ENCODE measurements at places on chromosomes 11 and 22. TPM values are rescaled to one million over a fixed set of nuclear protein-coding genes. Genes with fewer than 3 reads are reported as not detected.

THY1 gene
- total RNA-seq, result 9.6 TPM

CBLIF gene
- not detected for total RNA-seq

CALCA gene
- not detected for total RNA-seq

POU2AF1 gene
- not detected for total RNA-seq

ISX gene
- not detected for total RNA-seq

CCND1 gene
- 1,108 TPM for total RNA-seq

MOV10L1 gene
- total RNA-seq, result 5.1 TPM

RASSF10 gene
- 0.19 TPM for total RNA-seq

MPST gene
- total RNA-seq, result 62.7 TPM

CLDN5 gene
- total RNA-seq, result 2.8 TPM

TNNI2 gene
- total RNA-seq, result not detected

CCDC89 gene
- 3.7 TPM for total RNA-seq

EMID1 gene
- total RNA-seq, result 0.28 TPM

MIOX gene
- total RNA-seq, result not detected

PIWIL4 gene
- total RNA-seq, result 2.0 TPM

OR52E8 gene
- not detected for total RNA-seq

OOSP4A gene
- not detected for total RNA-seq

SCUBE2 gene
- total RNA-seq, result 1.2 TPM

PDE3B gene
- 0.28 TPM for total RNA-seq

GLB1L2 gene
- total RNA-seq, result 0.28 TPM

PTDSS2 gene
- 31.9 TPM for total RNA-seq

MS4A12 gene
- total RNA-seq, result not detected

CNGA4 gene
- 0.19 TPM for total RNA-seq

ABCG4 gene
- total RNA-seq, result 0.19 TPM

CSF2RB gene
- 4.5 TPM for total RNA-seq

DCHS1 gene
- 1.3 TPM for total RNA-seq
